H7 (cell line): ENCODE measurements at places on chromosomes 2 and 18.
A peak's percentile ranks its signal among the peaks of the same experiment; 100 is the strongest.

- DNase-seq, result no peak
Observed at GRCh38 chr18:57060814-57061213, 86.1 kb upstream of the BOD1L2 start.

DNA sequence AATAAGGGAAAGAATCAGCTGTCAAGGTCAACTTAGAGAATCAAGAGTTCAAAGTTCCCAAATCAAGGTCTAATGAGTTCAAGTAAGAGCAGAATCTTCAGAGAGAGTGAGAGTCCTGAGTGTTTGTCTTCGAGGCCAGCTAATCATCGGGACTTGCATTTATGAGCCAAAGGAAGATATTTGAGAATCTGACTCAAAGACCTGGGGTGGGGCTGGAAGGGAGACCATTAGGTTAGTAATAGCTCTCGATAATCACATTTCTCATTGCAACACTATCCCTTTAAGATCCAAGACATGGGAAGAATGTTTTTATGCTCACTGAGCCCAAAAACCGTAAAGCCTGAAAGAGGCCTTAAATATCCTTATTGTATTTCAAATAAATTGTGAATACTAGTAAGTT is 72.0 kb upstream of the FSHR start:
- DNase-seq, result no peak

DNA sequence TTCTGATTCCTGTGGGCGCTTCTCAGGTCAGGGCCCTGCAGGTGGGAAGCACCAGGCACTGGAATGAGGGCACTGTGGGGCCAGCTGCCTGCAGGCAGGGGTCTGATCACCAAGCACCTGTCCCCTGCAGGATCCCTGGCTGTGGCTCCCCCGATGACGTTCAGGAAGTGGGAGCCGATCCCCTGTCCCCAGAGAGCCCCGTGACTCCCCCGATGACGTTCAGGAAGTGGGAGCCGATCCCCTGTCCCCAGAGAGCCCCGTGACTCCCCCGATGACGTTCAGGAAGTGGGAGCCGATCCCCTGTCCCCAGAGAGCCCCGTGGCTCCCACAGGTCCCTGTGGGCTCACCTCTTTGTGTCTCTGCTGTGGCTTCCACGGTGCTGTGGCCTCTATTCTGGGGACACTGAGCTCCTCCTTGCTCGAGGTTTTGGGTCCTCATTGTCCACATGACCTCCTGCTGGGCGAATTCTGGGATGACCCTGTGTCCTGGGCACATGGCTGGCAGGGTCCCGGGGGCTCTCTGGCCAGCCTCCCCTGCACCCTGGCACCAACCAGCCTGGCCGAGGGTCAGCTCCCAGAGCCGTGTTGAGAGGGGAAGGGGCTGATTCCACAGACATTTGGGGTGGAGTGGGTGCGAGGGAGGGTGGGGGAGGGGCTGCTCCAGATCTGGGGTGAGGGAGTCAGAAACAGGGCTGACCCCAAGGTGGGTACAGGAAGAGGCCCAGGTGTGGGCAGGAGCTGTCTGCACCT is 4.8 kb downstream of the NEU4 start:
- peak; percentile 40 for DNase-seq

DNA sequence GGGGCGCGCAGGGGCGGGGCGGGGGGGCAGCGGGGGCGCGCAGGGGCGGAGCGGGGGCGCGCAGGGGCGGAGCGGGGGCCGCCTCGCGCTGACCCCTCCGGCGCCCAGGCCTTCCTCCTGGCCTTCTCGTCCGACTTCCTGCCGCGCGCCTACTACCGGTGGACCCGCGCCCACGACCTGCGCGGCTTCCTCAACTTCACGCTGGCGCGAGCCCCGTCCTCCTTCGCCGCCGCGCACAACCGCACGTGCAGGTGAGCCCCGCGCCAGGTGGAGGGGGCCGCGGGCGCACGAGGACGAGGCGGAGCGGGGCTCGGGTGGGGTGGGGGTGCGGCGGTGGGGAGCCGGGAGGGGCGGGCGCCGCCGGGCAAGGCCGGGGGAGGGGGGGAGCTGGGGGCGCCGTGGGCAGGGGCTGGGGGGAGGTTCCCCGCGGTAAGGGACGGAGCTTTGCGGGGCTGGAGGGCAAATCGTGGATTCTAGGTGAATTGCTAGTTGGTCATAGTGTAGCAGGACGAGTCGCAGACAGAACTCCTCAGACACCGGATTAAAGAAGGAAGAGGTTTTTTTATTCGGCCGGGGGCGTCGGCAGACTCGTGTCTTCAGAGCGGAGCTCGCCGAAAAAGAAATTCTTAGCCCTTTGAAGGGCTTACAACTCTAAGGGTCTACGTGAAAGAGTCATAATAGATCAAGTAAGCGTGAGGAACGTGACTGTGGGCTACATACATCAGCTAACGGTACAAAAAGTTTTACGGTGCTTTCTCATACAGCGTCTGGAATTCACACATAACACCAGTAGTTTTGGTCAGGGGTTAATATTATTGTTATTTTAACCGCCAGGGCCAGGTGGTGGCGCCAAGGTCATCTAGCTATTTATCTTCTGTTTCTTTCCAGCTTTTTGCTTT is 29.9 kb downstream of the ANO7 start:
- peak; percentile 96 for DNase-seq

GRCh38 chr2:223697316-223697891 is 95.2 kb upstream of the SCG2 start:
- no peak for DNase-seq

DNA sequence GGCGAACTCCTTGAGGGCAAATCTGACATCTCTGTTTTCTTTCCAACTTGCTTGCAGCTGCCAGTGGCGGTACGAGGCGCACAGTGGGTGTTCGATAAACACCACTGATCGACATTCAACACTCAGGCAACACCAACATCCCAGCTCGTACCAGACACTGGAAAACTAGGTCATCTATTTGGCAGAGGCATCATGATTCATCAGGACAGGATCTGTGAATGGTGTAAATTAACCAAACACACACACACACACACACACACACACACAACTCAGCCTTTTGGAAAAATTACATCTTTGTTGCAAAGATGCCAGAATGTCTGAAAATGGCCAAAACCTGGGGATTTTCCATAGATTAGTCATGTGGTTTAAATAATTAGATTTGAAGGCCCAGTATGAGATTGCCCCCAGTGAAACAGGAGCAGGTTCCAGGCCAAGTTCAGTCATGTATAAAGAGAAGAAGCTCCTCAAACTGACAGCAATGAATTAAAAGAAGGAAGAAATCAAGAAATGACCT is 150.5 kb upstream of the NCKAP5 start:
- DNase-seq, result no peak

- no peak for DNase-seq
Observed at GRCh38 chr2:64789466-64790320, 136.0 kb upstream of the SERTAD2 start.

DNA sequence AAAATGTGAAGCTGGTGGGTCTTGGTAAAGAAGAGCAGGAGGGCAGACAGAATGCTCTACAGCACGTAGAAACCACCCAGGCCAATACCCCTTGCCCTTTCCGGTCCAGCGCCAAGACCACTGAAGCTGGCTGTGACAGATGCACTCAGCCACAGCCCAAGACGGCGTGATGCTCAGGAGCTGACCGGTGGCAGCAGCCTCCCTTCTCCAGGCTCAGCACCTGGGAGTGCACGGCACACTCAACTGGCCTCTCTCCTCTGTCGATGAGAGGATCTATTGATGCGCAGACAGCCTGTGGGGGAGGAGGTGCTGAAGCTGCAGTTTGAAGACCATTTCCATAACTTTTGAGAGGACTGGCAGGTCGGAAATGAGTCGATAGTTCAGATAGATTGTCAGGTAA is 141.0 kb upstream of the MYT1L start:
- DNase-seq, result no peak

- peak; percentile 92 for DNase-seq
Observed at GRCh38 chr2:241858206-241859016, at the start of gene PDCD1. TSS of gene PDCD1 (minus strand) at chr2:241858894. CDS start at chr2:241858838, 56 bp downstream.

DNA sequence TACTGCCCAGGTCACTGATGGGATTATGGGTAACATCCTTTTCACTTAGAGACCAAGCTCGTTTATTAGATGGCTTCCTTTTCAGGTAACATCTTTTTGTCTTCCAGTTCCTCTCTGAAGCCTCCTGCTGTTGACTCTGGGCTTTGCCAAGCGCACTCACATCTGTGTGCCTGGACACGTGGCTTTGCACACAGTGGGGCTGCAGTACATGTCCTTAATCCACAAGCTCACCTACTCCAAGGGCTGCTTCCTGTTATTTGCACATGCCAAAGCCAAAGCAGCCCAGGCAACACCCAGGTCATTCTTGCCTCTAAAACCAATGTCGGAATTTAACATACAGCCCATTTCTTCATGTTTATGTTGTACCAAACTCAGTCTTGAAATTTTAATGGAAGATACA is 124.2 kb upstream of the BOD1L2 start:
- no peak for DNase-seq

GRCh38 chr2:46748121-46748520 is 167.5 kb downstream of the MCFD2 start:
- DNase-seq, result no peak

GRCh38 chr2:19580264-19580663 is 221.8 kb upstream of the OSR1 start:
- no peak for DNase-seq

DNA sequence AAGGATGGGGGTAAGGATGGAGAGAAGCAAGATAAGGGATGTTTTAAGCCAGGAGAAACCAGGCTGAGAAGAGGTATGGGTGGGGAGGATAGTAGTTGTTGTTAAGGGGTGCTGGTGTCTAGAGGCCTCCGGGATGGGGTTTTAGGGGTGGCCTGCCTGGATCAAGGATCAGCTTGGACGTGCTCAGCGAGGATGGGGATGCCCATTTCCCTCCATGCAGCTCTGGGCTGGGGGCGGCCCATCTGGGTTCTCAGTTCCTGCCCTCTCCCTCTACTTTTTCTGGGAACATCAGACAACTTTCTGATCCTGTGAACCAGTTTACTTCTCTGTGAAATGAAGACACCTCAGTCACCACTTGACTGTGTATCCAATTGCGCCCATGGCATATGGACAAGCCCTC is 10.1 kb downstream of the B3GNT2 start:
- DNase-seq, result no peak

GRCh38 chr2:133303150-133303549 is 265.1 kb downstream of the NCKAP5 start:
- DNase-seq, result no peak

DNA sequence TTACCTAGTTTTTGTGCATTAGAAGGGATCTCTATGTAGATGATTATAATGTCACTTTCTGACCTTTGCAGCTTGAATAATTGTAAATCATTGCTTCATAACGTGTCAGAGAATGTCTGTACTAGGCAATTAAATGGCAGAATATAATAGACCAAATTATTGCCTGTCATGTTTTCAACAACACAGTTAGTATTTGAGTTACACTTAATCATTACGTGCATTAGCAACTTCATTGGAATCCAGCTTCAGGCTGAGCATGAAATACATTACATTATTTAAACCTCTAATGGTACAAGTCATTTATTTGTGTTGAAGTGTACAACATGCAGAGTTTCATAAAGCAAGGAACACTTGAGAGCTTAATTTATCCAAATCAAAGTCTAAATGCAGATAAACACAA is 48.0 kb downstream of the ZNF407 start:
- no peak for DNase-seq

DNA sequence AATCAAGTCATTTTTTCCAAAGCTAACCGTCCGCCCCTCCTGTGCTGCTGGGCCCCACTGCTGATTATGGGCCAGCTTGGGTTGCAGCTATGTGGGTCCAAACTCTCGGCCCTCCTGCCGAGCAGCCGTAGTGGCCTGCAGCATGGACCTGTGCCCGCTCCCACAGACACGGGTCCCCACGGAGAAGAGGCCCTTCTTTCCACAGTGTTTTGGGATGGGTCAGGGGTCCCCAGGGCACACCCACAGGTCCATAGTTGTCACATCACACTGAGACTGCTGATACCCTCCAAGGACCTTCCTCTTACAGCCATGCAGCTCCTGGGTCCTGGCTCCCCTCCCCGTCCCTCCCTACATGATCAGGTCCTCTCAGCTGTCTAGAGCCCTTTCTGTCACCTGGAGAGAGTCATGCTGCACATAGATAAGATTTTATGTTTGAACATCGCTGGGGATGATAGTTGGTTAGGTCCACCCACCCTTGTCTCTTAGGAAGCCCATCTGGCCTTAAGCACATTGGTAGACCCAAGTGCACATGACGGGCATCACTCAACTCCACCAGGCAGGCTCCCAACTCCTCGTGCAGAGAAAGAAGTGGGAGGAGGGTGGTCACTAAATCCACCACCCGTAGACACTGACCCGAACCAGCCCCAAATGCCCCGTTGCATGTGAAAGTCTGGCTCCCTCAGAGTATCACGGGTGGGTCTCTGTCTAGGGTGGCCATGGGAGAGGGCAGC is 17.5 kb downstream of the GPR55 start:
- no peak for DNase-seq

DNA sequence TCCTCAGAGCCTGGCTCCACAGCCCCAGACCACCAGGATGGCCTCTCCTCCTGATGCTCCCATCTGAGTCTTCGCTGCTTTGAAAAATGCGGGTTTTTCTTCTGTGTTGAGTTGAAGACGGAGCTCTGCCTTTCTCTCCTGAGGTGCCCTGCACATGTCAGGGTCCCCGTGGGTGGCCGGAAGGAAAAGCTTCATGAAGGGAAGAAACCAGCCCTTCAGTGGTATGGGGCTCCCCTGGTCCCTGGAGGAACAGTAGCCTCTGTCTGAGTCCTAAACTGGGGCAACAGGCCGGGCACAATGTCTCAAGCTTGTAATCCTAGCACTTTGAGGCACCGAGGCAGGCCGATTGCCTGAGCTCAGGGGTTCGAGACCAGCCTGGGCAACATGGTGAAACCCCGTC is 54.7 kb upstream of the CAB39 start:
- DNase-seq, result no peak

DNA sequence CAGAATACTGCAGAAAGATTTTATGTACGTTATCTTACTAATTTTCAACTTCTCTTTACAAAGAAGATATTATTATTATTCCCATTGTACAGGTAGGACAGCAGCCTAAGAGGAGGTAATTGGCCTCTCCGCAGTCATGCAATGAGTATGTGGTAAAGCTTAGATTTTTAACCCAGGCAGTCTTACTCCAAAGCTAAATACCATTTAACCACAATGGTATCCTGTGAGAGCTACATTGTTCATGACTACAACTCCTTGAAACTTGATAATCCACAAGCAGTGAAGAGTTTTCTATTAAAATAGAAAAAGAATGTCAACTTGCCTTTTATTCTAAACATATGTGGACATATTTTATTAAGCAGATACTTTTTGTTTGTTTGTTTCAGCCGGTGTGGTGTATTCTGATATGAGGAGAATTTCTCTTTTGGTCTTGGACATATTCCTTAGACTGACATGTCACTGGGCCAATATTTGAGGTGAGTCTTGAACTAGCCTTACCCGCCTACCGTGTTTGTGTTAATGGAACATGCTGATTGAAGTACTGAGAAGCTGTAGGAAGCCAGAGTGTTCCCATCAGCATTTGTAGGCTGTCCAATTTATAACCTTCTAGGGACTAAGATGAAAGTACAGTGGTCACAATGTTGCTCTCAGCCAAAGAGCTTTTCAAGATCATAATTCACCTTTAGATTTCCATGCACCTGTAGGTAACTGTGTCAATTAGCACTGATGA is 293.9 kb upstream of the DCC start:
- DNase-seq, result no peak

GRCh38 chr2:239277401-239278085 is 123.3 kb downstream of the HDAC4 start:
- peak; percentile 33 for DNase-seq

- DNase-seq, result no peak
Observed at GRCh38 chr2:105439141-105439540, 40.3 kb upstream of the FHL2 start.

GRCh38 chr2:36235426-36235825 is 120.2 kb upstream of the CRIM1 start:
- DNase-seq, result peak; percentile 8
